ENCODE measurements at places on chromosomes 16 and 17.

GRCh38 chr17:35588196-35588920 lies 1.2 kb downstream of the AP2B1 start:
- no peak for DNase-seq

- DNase-seq = no peak
Measured at GRCh38 chr16:57058291-57058861, 34.0 kb upstream of the CPNE2 start.

DNA sequence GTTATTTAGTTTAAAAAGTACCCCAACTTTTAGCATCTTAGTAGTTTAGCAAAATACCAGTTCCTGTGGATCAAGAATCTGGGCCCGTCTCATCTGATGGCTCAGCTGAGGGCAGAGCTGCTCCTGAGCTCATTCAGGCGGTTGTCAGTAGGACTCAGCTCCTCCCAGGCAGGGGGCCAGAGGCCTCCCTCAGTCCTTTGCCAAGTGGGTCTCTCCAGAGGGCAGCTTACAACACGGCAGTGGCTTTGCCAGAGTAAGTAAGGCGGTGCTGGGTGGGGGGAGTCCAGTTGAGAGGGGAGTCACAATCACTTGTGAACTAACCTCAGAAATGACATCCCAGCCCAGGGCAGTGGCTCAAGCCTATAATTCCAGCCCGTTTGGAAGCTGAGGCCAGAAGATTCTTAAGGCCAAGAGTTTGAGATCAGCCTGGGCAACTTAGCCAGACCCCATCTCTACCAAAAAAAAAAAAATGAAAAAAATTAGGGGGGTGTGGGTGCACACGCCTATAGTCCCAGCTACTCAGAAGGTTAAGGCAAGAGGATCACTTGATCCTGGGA lies 81.5 kb upstream of the MED9 start:
- DNase-seq = no peak

DNA sequence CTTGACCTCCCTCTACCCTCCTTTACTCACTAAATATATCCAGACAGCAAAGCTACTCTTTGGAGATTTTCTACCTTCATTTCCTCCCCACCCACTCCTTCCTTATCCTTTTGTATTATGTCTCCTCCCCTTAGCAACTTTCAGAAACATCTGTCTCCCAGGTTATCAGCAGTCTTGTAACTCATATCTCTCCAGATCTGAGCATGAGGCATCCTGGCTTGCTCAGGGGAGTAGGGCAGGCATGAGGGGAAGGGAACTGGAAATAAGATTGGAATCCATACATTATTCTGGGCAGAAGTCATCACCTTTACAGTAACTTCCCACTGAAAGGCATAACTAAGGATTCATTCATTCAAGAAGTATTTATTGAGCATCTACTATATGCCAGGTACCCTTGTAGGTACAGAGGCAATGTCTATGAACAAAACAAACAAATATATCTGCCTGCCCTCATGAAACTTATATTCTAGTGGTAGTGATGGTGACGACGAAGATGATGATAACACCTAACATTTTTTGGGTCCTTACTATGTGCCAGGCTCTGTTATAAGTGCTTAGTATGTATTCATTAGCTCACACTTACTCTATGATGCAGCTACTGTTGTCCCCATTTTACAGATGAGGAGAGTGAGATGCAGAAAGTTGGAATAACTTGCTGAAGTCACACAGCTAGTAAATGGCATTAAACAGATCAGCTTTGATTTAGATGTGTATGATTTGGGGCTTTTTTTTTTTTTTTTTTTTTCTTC lies 123.9 kb upstream of the CACNG3 start:
- no peak for DNase-seq

DNA sequence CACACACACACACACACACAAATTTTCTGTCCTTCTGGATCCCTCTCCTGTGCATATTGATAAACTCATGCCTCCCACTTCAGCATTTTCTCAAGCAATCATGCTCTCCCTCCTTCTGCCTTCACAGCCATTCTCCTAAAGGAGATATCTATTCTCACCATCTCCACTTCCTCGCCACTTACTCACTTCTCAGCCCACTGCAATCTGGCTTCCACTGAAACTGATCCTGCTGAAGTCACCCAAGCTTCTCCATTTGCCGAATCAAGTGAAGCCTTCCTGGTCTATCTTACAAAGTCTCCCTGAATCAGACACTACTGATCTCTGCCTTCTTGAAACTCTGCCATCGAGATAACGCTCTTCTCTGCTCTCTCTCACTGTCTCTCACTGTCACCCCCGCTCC lies 54.0 kb upstream of the GNAO1 start:
- DNase-seq = no peak

DNA sequence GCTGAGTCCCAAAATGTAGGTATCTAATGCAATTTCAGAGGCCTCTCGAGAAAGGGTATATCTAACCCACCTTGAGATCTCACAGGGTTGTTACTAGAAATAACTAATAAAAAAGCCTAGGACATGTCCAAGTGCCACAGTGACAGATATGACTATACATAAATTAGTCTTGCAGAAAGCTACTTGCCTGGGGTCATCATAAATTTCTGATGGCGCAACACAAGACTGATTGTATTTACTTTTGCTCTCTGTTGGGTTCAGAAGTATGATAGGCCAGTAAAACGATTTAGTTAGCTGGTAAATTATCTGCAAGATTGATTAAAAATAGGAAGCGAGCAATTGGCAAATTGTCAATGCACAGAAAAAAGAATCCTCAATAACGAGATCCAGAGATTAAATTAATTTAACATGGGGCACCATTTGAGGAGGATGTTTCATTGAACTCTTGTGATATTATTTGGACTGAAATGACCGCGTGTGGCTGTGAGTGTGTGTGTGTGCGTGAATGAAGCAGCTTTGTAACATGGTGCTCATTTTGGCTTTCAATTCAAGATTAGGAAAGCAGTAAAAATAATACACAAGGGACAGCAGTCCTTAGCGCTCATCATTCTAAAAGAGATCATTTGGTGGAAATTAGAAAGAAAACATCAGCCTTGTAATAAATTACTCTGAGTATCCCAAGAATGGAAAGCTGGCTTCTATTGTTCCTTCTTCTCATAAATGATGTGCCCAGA lies 157.4 kb upstream of the ZFHX3 start:
- no peak for DNase-seq

DNA sequence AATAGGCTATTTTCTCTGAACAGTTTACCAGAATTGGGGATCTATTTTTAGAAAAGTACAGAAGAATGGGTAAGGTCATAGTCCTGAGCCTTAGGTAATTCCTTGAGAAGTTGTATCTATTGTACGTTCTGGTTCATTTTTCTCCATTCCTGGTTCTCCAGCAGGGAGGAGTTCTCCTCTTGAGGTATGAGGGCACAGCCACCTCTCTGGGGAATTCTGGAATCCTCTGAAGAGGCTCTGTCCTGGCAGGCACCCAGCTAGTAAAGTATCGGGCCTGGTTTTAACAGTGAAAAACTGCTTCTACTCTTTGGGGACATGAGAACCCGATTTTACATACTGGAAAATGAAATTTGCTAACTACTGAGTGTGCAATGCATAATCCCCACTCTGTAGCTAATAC lies 19.6 kb upstream of the PMFBP1 start:
- no peak for DNase-seq
